T-helper 9 cell (primary cell): ENCODE measurements at places on chromosomes 1 and 21.

GRCh38 chr1:229388897-229389580 is 44.9 kb downstream of the ACTA1 start:
- no peak for DNase-seq

GRCh38 chr1:153745417-153745816 is 17.6 kb downstream of the INTS3 start:
- no peak for DNase-seq

DNA sequence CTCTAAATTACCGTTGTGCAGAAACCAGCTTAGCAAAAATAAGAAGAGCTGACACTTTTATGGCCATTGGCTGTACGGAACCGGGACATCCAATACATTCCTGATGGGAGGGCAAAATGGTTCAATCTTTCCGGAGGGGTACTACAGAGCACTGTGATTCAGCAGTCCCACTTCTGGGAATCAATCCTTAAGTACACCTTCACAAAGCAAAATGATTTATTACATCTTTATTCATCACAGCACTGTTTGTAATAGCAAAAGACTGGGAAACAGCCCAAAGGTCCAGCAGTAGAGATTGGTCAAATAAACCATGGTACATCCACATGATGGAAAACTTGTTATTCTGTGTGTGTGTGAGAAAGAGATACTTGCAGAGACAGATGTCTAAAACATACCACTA is 9.7 kb downstream of the GNG12 start:
- no peak for DNase-seq

- no peak for DNase-seq
These were observed 436.4 kb downstream of the LRRIQ3 start for GRCh38 chr1:73761559-73761958.

- no peak for DNase-seq
These were observed 1609.6 kb upstream of the B3GALT2 start for GRCh38 chr1:194795917-194796593.

DNA sequence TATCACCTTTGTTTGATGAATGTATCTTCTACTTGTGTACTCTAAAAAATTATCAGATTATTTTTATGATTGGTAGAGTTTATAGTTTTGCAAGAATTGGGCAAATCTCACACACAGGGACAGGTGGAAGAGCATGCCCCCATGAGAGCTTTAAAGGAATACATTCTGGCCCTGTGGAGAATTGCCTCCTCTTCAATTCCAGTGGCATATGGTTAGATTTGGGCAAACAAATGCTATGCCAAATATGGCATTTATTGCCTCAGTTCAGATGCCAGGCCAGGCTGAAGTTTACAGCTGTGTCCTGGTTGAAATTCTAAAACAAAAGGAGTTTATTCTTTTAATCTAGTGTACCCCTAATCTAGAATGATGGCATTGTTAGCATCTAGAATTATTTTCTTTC is 162.4 kb upstream of the CACYBP start:
- no peak for DNase-seq

GRCh38 chr1:115536279-115536816 is 105.4 kb upstream of the VANGL1 start:
- DNase-seq, result no peak

GRCh38 chr21:42681296-42682206 is 28.1 kb downstream of the PDE9A start:
- DNase-seq, result no peak

- DNase-seq, result no peak
These were observed 313.0 kb upstream of the PLXNA2 start for GRCh38 chr1:208557046-208557722.

GRCh38 chr1:90728502-90729287 is 11.6 kb upstream of the BARHL2 start:
- DNase-seq, result no peak

DNA sequence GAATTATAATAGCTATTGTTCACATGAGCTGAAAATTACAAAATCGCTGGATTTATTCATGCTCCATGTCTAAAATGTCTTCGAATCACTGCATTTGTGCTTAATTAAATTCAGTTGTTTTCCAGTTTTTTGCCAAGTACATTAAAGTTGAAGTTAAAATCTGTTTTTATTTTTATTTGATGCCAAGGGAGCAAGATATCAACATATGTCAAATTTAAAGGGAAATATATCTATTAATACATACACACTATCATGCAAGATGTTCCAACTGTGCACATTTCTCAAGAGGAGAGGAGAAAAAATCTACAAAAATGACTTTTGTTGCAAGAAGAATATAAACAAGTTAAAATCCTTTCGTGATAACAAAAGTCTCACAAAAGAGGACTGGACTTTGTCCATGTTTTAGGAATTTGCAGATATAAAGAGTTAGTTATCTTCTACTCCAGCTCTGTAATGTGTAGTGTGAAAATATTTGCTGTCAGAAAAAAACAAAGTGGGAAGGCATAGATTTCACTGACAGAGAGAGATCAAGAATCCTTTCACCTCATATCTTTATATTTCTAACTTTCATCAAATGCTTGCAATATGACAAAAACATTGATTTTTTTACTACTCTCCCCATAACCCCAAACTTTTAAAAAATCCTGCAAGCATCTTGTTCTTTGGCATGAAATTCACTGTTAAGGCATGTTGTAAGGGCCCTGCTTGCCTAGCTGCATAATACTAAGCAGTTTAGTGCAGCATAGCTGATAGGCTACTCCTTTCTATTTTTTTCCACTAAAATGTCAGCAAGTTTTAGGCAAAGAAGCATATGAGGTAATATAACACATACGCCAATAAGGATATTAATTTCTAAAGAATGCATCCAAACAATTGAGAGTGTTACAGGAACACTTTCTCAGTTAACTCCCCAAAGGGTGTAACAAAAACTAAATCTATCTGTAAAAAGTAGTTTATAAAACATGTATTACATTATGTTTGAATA is 340.2 kb upstream of the ADAMTS5 start:
- DNase-seq, result no peak

DNA sequence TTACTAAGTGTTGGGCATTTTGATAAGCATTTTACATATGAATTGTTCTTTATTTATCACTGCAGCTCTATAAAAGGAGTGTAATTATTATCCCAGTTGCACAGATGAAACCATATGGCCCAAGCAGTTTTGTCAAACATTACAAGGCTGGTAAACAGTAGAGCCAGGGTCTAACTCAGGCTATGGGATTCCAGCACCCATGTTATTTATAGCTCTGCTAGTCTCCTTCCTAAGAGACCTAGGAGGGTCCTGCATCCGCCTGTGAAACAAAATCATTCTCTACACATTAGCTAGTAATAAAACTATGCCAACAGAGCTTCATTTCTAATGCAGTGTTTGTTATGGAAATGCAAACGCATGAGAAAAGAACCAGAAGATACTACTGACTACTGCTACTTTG is 58.6 kb downstream of the IL23R start:
- DNase-seq, result no peak

DNA sequence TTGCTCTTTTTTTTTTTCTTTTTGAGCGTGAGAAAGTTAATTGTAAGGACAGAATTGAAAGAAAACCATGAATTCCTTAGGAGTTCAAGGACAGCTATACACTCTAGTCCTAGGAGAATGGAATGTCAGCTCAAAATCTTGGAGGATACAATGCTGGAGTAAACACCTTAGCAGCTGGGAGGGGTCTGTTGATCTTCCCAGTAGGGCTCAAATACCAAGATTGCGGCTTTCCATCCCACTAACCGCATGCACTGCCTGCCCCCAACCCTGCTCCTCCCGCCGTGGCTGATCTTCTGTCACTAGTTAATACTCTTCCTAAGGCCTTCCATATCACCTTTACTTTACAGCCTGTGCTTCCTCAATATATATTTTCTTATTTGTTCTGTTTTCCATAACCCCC is 2.6 kb upstream of the PDC start:
- no peak for DNase-seq

DNA sequence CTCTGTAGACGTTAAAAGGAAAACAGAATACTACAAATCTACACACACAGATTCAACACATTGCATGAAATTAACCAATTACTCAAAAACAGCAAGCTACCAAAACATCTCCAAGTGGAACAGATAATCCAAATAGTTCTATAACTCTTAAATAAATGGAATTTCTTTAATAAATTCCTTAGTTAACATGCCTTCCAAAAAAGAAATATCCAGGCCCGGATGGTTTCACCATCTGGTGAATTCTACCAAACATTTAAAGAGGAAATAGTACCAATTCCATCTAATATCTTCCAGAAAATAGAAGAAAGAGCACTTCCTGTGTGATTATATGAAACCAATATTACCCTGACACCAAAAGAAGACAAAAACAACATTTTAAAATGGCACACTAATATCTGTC is 52.8 kb upstream of the COL6A2 start:
- no peak for DNase-seq

DNA sequence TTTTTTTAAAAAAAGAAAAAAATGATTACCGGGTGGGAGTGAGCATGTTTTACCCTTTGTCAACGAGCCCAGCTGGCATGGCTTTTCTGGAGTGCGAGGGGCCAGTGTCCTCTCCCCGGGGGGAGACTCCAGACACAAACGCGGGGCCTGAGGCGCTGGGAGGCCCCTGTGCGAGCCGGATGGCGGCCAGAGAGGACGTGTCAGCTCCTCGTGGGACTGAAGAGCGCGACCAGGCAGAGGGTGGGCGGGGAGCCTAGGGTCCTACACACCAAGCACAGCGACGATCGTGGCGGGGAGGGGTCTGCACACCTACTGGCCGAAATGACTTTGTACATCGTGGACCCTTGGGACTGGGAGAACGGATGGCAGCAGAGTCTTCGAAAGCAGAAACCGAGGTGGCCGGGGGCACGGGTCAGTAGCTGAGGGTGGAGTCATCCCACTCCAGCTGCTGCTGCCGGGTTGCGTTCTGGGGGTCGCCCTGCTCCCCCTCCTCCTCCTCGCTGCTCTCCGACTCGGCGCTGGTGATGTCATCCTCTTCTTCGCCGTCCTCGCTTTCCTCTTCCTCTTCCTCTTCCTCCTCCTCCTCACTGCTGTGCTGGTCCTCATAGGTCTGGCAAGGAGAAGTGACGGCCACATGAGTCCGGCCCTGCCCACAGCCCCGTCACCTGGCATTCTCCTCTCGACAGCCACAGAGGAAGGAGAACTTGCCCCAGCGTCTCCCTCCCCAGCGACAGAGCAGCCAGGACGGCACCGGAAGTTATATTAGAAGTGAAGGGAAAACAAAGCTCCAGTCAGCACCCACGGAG is 78.8 kb downstream of the PIK3CD start:
- DNase-seq, result no peak
